ENCODE measurements at places on chromosomes 1 and 21.
A peak's percentile ranks its signal among the peaks of the same experiment; 100 is the strongest.

GRCh38 chr21:44352253-44352860 lies 1.1 kb upstream of the TRPM2 start:
- no peak for DNase-seq

GRCh38 chr1:242579528-242580235 lies 55.2 kb upstream of the PLD5 start:
- no peak for DNase-seq

DNA sequence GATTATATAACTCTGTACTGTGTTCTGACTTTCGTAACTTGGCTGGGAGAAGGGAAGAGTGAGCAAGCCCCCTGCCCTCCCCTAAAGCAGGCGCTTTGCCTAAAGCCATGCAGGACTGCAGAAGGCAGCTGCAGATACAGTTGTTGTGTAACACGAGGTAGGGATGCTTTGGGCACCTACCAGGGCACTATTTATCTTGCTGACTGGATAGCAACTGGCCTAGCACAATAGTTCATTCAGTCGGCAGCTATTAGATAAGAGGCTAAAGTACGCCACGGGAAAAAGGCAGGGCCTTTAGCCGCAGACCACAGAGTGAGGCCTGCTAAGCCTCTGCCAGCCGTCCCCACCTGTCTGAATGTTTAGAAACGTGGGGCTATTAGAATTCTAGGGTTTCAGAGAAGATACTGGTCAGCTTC lies 80.9 kb downstream of the TTC3 start:
- peak; percentile 58 for DNase-seq

- no peak for DNase-seq
These were observed 16.0 kb upstream of the TEKT2 start for GRCh38 chr1:36067871-36068270.

All from psoas muscle (tissue), 8 donors.